ENCODE measurements at places on chromosomes 1 and 21.

DNA sequence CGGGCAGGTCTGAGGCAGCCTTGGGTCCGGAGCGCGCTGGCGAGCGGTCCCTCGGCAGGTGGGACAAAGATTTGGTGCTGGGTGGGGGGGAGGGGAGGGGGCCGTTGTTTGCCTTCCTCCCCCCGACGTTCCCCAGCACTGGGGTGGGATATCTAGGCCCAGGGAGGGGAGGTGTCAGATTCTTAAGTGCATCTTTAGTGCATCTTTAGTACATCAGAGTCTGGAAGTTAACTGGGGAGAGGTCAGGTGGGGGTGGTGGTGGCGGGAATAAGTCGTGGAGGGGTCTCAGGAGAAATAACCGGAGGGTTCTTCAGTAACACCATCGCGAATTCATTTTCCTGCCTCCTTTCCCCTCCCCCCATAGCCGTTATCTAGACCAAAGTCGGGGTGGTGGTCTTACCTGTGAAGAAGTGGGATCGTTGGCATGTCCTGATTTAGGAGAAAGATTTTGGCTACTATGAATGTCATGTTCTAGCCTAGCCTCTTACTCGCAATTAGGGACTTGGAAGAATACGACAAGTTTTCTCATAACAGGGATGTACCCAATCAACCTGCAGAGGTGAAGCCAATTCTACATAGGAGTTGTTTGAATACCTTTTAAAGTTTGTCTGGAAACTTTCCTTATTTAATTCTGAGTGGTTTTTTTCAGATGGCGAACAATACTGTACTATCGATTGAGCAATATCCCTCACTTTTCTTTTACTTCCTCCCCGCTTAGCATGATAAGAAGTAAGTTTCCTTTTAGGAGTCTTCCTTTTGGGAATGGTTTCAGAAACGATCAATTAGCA, 886 bp downstream of the ZMYM4 start:
- DNase-seq: peak; percentile 50

- no peak for DNase-seq
These were observed 841 bp downstream of the CENPF start for GRCh38 chr1:214603819-214604252.

- no peak for DNase-seq
These were observed 316.3 kb downstream of the KCNH1 start for GRCh38 chr1:210817385-210818275.

- no peak for DNase-seq
These were observed 88.9 kb downstream of the DYRK1A start for GRCh38 chr21:37455504-37455911.

DNA sequence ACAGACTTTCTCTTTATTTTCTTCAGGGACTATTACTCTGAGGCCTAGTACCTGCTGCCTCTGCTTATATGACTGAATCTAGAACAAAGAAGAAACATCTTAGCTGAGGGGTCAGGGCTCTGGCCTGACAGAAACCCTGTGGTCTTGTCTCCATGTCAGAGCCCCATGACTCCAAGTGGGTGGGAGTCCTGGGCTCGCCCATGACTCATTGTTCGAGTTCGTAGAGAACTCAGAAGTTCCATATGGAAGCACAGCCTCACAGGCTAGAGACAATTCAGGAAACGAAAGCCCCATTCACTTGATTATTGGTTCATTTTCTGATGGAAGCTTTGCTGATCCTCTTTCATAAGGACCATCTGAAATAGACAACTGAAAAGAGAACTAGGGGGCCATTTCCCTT, 73.2 kb downstream of the CD58 start:
- DNase-seq: no peak

GRCh38 chr1:35532497-35533223, 24.5 kb downstream of the KIAA0319L start:
- DNase-seq: no peak

DNA sequence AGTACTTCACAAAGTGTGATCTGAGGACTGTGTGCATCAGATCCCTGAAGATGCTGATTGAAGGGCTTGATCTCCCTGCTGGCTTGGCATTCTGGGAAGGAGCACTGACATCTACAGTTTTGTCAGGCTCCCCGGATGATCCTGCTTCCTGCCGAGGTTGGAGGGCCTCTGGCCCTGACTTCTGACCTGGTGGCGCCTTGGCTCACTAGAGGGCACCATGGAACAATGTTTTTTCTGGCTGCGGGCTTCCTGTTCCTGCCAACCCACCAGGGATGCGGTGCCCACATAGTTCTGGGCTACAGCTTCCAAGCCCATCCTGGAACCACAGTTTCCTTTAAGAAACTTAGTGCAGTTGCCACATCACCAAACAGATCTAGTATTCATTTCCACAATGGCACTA, 38.8 kb upstream of the RASAL2 start:
- DNase-seq: no peak

- no peak for DNase-seq
These were observed 70.4 kb downstream of the PLXNA2 start for GRCh38 chr1:208173749-208174148.

- no peak for DNase-seq
These were observed 16.3 kb downstream of the TGFB2 start for GRCh38 chr1:218361298-218362065.

DNA sequence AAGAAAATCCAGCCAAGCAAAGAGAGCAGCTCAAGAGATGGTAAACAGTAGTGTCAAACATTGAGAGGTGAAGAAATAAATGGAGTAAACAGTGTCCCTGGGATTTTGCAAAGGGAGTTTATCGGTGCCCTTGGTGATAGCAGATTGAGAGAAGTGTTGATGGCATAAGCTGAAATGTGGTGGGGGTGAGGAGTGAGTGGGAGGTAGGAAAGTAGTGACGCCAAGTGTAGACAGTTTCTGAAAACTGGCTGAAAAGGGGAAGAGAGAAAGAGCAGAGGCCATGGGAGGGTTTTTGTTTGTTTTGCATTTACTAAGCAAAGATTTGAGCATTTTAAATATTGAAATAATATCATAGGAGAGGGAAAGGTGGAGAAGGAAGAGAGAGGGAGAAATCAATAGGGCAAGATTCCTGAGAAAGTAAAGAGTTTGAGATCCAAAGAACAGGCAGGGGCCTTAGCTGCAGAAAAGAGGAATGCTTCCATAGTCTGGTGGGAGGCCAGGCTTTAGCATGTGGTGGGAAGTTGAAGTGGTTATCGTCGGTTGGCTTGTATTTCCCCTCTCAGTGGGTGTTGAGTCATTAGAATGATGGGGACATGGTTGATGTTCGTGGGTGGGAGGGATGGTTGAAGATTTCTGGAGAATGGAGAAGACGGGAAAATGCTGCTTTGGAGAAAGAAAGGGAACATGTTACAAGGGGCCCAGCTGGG, 26.8 kb upstream of the RASAL2 start:
- no peak for DNase-seq

GRCh38 chr21:29342363-29342957, 43.7 kb downstream of the BACH1 start:
- DNase-seq: no peak

GRCh38 chr1:55057956-55058298, 18.6 kb downstream of the PCSK9 start:
- DNase-seq: peak; percentile 7

GRCh38 chr1:10237157-10237539, 26.8 kb downstream of the KIF1B start:
- no peak for DNase-seq

DNA sequence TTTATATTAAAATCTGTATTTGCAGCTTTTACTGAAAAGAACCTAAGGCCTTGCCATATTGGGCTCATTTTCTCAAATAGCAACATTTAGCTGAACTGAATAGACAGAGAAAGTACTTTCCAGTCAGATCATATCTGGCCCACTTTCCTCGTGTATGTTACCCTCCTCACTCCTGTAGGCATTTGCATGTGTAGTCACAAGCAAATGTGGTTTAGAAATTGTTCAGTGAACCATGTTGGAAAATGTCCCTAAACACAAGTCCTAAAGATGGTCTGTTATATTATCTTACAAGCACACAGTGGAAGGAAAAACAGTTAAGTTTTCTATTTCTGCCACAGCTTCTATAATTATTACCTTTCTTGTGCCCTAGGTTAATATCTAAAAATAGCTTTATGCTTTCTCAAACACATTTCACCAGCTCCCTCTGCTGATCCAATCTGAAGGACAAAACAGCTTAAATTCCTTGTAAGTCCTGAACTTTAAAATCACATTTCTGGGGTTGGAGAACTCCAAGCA, 606 bp upstream of the FMO4 start:
- no peak for DNase-seq

DNA sequence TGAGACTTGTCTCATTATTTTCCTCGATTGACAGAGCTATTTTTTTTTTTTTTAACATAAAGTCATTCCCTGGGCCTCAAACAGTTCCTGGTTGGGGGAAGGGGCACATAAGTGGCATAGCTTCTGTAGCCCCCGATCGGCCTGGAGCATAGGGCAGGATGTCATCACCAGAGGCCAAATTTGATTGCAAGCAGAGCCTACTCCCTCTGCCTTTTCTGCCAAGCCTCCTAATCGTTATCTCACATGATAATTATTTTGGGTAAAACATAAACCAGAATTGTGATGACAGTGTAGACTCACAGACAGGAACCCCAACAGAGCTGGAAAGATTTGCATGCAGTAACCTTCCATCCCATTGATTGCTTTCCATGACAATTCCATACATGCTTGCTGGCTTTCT, 404.8 kb downstream of the PCP4 start:
- no peak for DNase-seq

- DNase-seq: no peak
These were observed 59.1 kb downstream of the CAMK2N1 start for GRCh38 chr1:20426923-20427322.

DNA sequence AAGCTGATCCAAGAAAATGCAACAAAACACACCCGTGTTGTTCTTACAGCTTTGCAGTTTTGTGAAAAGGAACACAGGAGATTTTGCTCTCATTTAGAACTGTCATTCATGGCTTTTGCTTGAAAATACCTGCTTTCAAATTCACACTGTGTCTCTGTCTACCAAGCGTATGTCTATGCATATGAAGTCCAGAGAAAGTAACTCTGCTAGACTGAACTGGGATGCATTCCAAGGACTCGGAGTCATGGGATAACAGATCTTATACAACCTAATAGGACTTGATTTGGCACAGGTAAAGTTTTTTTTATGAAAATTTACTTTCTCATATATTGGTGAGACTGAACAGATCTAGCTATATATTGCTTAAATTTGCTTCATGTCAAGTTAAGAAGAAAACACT, 102.4 kb downstream of the PTGER3 start:
- DNase-seq: no peak

DNA sequence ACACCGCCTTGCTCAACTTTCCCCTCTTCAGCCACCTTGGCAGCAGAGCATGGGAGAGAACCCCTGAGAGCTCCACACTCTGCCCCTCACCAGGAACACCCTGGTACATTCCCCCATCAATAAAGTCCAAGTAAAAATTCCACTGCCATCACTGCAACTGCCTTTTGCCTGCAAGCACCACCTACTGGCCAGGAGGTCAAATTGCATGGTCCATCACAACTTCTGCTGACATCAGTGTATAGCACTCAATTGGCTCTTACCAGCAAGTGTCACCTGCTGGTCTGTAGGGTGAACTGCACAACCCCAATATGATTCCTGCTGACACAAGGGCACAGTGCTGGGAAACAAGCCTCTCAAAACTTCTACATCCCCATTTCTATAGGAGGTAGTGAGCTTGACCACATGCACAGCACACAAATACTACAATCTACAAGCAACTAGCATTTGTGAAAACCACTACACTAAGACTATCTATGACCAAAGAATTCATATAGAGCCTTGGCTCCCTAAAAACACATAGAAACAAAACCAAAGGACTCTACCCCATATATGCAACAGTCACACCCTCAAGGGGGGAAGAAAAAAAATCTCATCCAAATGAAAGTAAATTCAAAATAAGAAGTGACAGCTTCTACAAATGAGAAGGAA, 69.2 kb downstream of the FASLG start:
- no peak for DNase-seq

DNA sequence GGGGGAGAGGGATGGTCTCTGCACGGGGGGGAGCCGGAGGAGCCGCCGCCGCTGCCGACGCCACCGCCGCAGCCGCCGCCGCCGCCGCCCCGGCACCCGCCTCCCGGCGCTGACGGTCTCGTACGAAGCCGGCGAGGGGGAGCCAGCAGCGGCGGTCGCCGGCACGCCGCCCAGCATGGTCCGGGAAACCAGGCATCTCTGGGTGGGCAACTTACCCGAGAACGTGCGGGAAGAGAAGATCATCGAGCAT, 311 bp downstream of the SPEN start:
- DNase-seq: no peak
